ENCODE measurements at places on chromosomes 3 and 15. TPM values are rescaled to one million over a fixed set of nuclear protein-coding genes. Genes with fewer than 3 reads are reported as not detected.

- no peak for DNase-seq
- no peak overlapping the region for H3K27ac ChIP-seq
- peaks cover 54% of the 10 kb centered on the region for H3K27me3 ChIP-seq
- no peak overlapping the region for H3K4me3 ChIP-seq
These were observed 4.2 kb downstream of the IL17RD start for GRCh38 chr3:57160765-57161538.

DNA sequence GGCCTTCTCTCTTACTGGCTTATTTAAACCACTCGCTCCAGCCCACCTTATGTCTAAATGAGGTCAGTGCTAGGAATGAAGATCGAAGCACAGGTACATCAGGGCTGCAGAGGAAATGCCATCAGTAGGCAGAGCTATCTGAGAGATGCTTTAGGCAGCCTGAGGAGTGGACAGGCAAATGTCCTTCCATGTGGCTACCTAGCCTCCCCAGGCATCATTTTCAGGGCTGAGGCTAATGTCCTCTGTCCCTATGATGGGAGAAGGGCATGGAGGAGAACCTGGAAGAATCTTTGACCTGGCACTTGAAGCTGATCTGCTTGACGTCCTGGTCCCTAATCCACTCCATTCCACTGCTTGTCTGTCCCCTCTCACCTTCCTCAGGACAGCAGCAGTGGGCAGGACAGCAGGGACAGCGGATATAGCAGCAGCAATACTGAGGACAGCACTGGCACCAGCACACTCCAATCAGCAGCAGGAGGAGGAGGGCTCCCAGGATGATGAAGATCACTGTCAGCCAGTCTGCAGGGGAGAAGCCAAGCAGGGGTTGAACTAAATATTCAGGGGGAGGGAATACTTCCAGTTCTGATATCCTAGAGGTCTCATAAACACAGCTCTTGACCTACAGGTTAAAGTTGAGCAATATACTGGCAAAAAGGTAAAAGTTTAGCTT, 21.0 kb downstream of the ILDR1 start:
- H3K27ac ChIP-seq = no peak overlapping the region
- H3K4me1 ChIP-seq = peaks cover 71% of the 10 kb centered on the region
- no peak overlapping the region for H3K4me3 ChIP-seq
- H3K36me3 ChIP-seq = peaks cover 8% of the 10 kb centered on the region
- DNase-seq = no peak
- peaks cover 4% of the 10 kb centered on the region for H3K27me3 ChIP-seq

GRCh38 chr3:160355826-160356225, 43.2 kb downstream of the IFT80 start:
- DNase-seq = no peak
- no peaks in the 10 kb centered on the region for H3K27me3 ChIP-seq
- peaks cover 11% of the 10 kb centered on the region for H3K36me3 ChIP-seq
- H3K4me1 ChIP-seq = no peaks in the 10 kb centered on the region

GRCh38 chr3:9782770-9783169, 9.5 kb downstream of the TADA3 start:
- no peaks in the 10 kb centered on the region for H3K27me3 ChIP-seq
- peaks cover 71% of the 10 kb centered on the region for H3K36me3 ChIP-seq
- DNase-seq = no peak
- H3K4me3 ChIP-seq = no peak overlapping the region

DNA sequence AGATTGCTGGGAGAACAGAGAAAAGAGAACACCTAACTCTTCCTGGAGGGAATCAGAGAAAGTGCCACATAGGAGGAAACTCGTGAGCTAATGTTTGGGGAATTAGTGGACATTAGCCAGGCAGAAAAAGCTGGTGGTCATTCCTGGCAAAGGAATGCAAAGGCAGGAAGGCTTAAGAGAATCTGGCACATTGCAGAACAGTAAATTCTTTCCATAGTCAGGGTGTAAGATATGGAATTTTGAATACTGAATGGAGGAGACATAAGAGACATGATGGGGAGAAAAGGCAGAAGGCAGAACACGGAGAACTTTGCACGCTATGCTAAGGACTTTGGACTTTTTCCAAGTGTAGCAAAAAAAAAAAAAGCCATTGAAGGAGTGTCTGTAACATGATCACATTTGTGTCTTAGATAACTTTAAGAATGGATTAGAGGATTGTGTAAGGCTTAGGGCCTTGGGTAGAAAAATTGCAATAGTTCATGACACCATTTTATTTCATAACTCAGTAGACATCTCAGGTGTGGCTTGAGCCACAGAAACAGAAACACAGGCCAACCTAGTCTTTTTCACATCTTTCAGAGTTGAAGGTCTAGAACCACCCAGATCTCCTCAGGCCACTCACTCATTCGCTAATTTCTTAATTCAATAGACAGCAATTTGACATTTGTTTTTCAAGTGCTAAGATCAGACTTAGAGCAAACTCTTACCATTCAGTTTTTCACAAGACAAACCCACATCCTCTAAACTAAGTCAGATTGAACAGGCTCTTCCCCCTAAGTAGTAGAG, 31.2 kb upstream of the CCDC80 start:
- peak overlapping the region; percentile 95 for H3K27ac ChIP-seq
- no peaks in the 10 kb centered on the region for H3K27me3 ChIP-seq
- H3K4me1 ChIP-seq = peaks cover 83% of the 10 kb centered on the region
- DNase-seq = no peak
- H3K4me3 ChIP-seq = peak overlapping the region; percentile 5

DNA sequence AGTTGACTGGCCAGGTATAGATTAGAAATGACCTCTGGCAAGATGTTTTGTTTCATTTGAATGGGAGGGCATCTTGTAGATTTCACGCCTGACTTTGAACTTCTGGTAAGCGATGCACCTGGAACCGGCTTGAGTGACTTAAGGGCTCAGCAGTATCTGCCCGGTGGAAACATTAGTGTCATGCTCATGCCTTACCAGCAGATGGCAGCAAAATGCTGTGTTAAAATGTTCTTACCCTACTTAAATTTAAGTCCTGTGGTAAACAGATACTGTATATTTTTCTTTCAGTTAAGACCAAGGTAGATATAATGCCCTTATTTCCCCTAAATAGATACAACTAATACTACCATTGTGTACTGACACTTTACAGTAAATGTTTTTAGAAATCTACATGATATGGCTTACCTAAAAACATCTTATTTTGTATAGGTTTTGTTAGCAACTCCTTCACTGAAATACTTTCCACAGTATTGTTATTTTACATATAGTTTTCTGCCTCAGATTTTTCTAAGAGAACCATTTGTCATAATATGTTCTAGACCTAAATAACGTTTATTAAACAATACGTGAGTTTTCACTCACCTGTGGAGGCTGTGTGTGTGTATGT, 25.5 kb downstream of the ASB7 start:
- DNase-seq = peak; percentile 67
- no peak overlapping the region for H3K27ac ChIP-seq
- H3K4me3 ChIP-seq = no peak overlapping the region
- peaks cover 33% of the 10 kb centered on the region for H3K36me3 ChIP-seq

DNA sequence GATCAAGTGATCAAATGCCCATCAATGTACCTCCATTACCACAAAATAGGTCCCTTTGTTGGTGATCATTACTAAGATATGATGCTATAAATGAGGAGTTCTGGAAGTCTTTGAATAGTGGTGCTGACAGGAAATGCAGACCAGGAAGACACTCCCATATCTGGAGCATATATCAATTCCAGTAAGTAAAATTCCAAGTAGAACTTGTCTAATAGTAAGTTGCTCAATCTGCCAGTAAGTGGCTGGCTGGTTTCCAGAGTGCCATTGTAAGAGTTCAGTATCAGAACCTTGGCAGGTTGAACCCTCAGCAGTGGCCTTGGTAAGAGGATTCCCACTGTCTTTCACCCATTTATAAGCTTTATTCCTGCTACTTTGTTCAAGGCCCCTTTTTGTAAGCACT, 379.9 kb upstream of the RBMS3 start:
- H3K4me3 ChIP-seq = no peak overlapping the region
- no peak for DNase-seq
- H3K36me3 ChIP-seq = no peaks in the 10 kb centered on the region
- H3K27me3 ChIP-seq = no peaks in the 10 kb centered on the region

GRCh38 chr15:23734862-23735261, 47.8 kb upstream of the NDN start:
- H3K27ac ChIP-seq = no peak overlapping the region
- H3K4me3 ChIP-seq = no peak overlapping the region
- no peaks in the 10 kb centered on the region for H3K36me3 ChIP-seq
- H3K4me1 ChIP-seq = no peaks in the 10 kb centered on the region
- DNase-seq = no peak

- peaks cover 21% of the 10 kb centered on the region for H3K27me3 ChIP-seq
- no peak for DNase-seq
- no peaks in the 10 kb centered on the region for H3K4me1 ChIP-seq
These were observed 18.8 kb downstream of the BCL2L10 start for GRCh38 chr15:52093539-52094510.

DNA sequence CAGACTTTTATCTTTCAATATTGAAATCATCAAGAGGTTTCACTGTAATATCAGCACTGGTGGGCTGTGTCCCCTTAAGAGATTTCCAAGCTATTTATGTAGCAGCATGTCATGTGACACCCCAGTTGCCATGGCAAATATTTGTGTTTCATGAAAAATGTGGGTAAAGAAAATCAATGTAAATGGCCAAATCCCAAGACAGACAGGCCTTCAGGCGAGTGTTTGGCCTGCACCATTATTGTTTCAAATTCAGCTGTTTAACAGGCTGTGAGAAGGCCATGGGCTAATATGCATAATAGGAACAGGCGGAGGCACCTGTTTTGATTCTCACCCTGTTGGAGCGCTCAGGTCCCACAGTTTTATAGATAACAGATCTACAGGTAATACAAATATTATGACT, 104.2 kb downstream of the IQCH start:
- H3K27me3 ChIP-seq = no peaks in the 10 kb centered on the region
- DNase-seq = no peak
- no peak overlapping the region for H3K27ac ChIP-seq
- H3K36me3 ChIP-seq = no peaks in the 10 kb centered on the region
- no peak overlapping the region for H3K4me3 ChIP-seq

GRCh38 chr15:59322056-59322759, 50.5 kb downstream of the MYO1E start:
- H3K27me3 ChIP-seq = peaks cover 45% of the 10 kb centered on the region
- H3K27ac ChIP-seq = peak overlapping the region; percentile 71
- H3K36me3 ChIP-seq = peaks cover 18% of the 10 kb centered on the region
- H3K4me3 ChIP-seq = no peak overlapping the region

DNA sequence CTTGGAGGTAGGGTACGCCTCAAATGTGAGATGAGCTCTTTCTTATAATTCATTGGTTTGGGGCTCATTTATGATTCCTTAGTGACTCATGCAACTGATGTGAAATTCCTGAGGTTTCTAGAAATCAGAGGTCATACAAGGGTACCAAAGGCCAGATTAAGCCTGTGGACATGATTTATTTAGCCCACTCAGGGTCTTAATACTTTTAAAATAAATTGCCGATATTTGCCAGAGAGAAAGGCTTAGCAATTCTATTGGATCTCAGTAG, 289.0 kb downstream of the NEK10 start:
- H3K27me3 ChIP-seq = no peaks in the 10 kb centered on the region
- no peaks in the 10 kb centered on the region for H3K36me3 ChIP-seq
- DNase-seq = no peak

Gene SLC24A5
- not detected for total RNA-seq

Gene PAQR5
- total RNA-seq = not detected

Gene ATP13A4
- total RNA-seq = 1.7 TPM

Gene CATSPER2
- 3.0 TPM for total RNA-seq

Gene CHRFAM7A
- 0.55 TPM for total RNA-seq

Gene GUCA1C
- not detected for total RNA-seq

Gene TMCO5A
- not detected for total RNA-seq

Gene ADAMTSL3
- not detected for total RNA-seq
